Ovary (tissue), 10 donors: ENCODE measurements at places on chromosomes 11 and 22.

DNA sequence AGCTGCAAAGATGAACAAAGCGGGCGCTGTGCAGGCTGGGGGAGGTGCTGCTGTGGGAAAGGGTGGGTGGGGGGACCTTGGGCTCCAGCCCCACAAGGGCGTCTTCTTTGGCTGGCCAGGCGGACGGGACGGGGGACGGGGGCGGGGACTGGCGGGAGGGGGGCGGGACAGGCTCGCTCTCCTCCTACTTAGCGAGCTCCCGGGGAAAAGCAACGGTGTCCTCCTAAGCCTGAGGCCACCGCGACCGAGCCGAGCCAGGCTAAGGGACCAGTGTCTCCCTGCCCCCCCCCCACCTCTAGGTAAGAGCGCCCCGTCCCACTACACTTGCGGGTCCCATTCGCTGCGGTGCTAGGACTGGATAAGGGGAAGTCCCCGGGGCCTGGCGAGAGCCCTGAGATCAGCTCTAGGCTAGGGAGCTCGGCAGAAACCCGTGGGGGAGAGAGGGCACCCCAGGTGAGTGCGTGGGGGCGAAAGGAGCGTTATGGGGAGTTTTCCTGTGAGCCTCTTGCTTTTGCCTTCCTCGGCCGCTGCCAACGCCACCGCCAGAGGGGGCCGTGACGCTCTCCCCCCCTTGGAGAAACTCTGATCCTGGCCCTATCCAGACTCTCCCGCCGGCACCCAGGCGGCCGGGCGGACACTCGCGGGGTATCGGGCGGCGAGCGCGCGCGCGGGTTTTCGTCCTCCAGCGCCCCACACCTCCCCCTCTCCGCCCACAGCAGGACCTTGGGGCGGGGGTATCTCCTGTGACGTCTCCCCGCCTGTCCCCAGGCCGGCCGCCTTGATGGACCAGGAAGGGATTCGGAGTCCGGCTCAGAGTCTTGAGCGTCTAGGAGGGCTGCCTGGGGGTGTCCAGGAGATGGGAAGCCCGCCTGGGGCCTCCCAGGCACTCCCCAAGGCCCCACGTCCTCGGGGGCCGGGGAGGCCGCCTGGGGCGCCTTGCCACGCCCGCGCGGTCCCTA lies at the start of gene PHLDB1:
Gene PHLDB1 (plus strand): TSS at position 215 of the 959 bp plus-strand sequence. CDS start 6,222 bp downstream, outside the sequence.
- peak within 1 kb of the TSS; percentile 98 for H3K27ac ChIP-seq
- H3K4me3 ChIP-seq: peak within 1 kb of the TSS; percentile 76
- no peaks in the 10 kb centered on the region for H3K36me3 ChIP-seq
- peaks cover 16% of the 10 kb centered on the region for H3K4me1 ChIP-seq

GRCh38 chr22:36613958-36614357 lies 85.0 kb upstream of the EIF3D start:
- H3K27me3 ChIP-seq: no peaks in the 10 kb centered on the region
- H3K4me3 ChIP-seq: no peak overlapping the region
- peaks cover 3% of the 10 kb centered on the region for H3K4me1 ChIP-seq
- H3K36me3 ChIP-seq: no peaks in the 10 kb centered on the region
- no peak for DNase-seq

DNA sequence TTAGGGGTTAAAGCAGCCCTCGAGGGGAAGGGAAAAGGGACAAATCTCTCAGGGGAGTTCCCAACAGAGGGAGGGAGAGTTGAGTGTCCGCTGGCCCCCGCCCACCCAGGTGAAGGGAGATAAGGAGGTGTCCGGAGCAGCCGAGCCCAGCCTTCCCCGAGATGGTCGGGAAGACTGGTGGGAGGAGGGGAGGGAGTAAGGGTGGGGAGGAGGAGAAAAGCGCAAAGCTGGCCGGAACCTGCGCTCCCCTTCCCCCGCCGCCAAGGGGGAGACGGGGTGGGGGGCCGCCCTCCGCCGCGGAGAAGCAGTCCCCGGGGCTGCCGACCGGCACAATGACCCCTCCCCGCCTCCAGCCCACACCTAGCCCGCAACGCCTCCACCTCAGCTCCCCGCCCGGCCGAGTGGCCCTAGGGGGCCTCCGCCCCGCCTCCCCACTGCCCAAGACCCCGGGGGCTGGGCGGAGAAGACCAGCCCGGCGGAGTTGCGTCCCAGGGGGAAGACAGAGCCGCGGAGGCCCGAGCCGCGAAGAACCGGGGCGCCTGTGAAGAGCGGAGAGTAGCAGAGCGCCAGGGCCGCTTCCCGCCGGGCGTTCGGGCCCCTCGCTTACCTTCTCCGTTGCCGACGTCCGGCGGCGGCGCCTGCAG lies 479 bp downstream of the RSF1 start:
- H3K27me3 ChIP-seq: no peaks in the 10 kb centered on the region
- peaks cover 6% of the 10 kb centered on the region for H3K4me1 ChIP-seq

DNA sequence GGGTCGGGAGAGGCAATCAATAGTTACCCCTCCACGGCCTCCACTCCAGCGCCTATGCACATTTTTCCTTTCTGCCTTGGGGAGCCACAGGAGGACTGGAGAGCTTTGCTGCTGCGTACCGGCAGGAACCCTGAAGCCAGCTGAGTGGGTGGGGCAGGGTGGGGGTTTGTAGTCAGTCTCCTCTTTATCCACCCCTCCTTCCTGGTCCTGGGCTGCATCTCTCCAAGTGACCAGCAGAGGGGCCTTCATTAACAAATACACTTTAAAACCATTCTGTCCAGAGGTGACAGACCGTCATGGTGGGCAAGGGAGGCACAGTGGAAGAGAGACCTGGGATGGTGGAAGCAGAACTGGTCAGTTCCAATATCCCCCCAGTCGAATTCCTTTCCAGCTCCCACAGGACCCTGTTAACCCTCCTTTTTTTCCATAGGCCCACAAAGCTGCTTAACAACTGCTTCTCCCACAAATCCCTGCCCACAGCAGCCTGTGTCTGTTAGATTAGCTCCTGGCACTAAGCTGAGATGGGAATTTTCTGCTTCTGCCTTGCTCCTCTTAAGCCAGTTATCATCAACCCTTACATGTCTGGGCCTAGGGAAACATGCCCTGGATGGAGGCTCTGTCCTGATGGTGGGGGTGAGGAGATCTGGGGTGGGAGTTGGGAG lies 3.9 kb upstream of the ABCG4 start:
- H3K4me3 ChIP-seq: no peak overlapping the region
- no peaks in the 10 kb centered on the region for H3K36me3 ChIP-seq
- no peak for DNase-seq
- H3K27ac ChIP-seq: no peak overlapping the region
- peaks cover 6% of the 10 kb centered on the region for H3K4me1 ChIP-seq

DNA sequence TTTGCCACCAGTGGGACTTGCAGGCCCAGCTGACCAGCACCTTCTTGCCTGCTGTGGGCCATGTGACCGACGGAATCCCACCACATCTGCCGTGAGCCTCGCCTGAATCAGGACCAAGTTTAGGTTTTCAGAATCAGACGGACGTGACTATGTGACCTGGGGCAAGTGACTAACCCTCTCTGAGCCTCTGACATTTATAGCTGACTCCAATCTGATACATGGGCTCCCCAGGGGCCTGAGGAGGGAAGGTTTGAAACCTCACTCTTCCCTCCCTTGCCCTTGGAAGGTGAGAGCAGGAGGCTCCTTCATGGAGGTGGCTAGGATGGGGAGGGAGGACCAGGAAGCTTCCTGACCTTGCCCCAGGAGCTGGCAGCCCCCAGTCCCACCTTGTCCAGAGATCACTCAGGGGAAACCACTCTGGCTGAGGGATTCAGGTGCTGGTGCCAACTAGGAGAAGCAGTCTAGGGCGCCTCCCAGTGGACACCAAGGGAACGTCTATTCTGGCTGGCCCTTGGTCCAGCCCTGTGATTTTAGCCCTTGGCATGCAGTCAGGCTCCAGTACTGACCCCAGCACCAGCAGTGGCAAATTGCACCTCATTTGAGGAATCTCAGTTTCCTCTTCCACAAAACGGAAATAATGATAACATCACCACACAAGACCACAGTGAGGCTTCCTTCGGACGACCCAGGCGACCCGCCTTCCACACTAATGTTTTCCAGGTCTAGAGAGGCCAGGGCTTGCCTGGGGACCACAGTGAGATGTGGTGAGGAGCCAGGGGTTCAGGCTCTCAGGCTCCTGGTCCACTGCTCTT lies 47.2 kb upstream of the SYT7 start:
- peak; percentile 65 for DNase-seq
- no peak overlapping the region for H3K4me3 ChIP-seq
- H3K4me1 ChIP-seq: no peaks in the 10 kb centered on the region
- no peak overlapping the region for H3K27ac ChIP-seq

GRCh38 chr11:63870351-63871140 lies 31.6 kb downstream of the MARK2 start:
- H3K36me3 ChIP-seq: no peaks in the 10 kb centered on the region
- H3K27ac ChIP-seq: no peak overlapping the region
- no peak for DNase-seq
- H3K4me3 ChIP-seq: no peak overlapping the region

- no peaks in the 10 kb centered on the region for H3K27me3 ChIP-seq
- no peak overlapping the region for H3K4me3 ChIP-seq
- no peak for DNase-seq
Measured at GRCh38 chr22:30228509-30229359, 17.8 kb downstream of the LIF start.

- no peaks in the 10 kb centered on the region for H3K4me1 ChIP-seq
- DNase-seq: no peak
- no peaks in the 10 kb centered on the region for H3K36me3 ChIP-seq
- H3K27me3 ChIP-seq: no peaks in the 10 kb centered on the region
- no peak overlapping the region for H3K4me3 ChIP-seq
Measured at GRCh38 chr11:132343445-132344175, 973.2 kb downstream of the NTM start.

- no peaks in the 10 kb centered on the region for H3K4me1 ChIP-seq
- H3K27ac ChIP-seq: no peak overlapping the region
- H3K4me3 ChIP-seq: no peak overlapping the region
Measured at GRCh38 chr11:70111269-70112016, 33.3 kb downstream of the ANO1 start.

DNA sequence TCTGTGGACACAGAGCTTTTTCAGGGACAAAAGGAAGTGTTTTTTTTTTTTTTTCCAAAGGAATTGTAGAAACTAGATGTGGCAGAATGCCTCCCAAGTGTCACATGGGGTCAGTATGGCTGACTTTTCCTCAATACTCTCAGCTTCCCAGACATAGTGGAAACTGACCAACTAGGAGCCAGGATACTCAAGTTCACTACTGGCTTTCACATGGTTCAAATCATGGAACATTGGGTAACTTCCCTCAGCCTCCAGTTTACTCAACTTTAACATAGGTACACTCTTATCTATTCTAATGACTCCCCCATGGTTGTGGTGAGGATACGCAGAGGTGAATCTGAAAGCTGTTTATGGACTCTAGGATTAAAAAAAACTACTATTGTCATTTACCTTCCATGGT lies 1.4 kb downstream of the SLC5A1 start:
- H3K36me3 ChIP-seq: no peaks in the 10 kb centered on the region
- no peaks in the 10 kb centered on the region for H3K27me3 ChIP-seq
- no peak overlapping the region for H3K4me3 ChIP-seq
- no peak overlapping the region for H3K27ac ChIP-seq

DNA sequence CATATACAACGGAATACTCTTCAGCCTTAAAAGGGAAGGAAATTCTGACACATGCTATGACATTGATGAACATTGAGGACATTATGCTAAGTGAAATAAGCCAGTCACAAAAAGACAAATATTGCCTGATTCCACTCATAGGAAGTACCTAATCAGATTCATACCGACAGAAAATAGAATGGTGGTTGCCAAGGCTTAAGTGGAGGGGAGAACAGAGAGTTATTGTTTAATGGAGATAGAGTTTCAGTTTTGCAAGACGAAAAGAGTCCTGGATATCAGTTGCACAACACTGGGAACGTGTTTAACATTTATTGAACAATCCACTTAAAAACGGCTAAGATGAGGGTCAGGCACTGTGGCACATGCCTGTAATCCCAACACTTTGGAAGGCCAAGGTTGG lies 45.6 kb upstream of the HIPK3 start:
- H3K27ac ChIP-seq: no peak overlapping the region
- H3K36me3 ChIP-seq: no peaks in the 10 kb centered on the region
- no peaks in the 10 kb centered on the region for H3K4me1 ChIP-seq
- no peak overlapping the region for H3K4me3 ChIP-seq

- no peak overlapping the region for H3K27ac ChIP-seq
- no peak overlapping the region for H3K4me3 ChIP-seq
- H3K27me3 ChIP-seq: no peaks in the 10 kb centered on the region
- no peaks in the 10 kb centered on the region for H3K4me1 ChIP-seq
- no peaks in the 10 kb centered on the region for H3K36me3 ChIP-seq
Measured at GRCh38 chr22:49553076-49553475, 274.6 kb downstream of the BRD1 start.

- H3K27ac ChIP-seq: no peak overlapping the region
- H3K27me3 ChIP-seq: no peaks in the 10 kb centered on the region
- H3K4me1 ChIP-seq: no peaks in the 10 kb centered on the region
- H3K4me3 ChIP-seq: no peak overlapping the region
- no peak for DNase-seq
Measured at GRCh38 chr11:115462004-115462541, 42.1 kb downstream of the CADM1 start.

DNA sequence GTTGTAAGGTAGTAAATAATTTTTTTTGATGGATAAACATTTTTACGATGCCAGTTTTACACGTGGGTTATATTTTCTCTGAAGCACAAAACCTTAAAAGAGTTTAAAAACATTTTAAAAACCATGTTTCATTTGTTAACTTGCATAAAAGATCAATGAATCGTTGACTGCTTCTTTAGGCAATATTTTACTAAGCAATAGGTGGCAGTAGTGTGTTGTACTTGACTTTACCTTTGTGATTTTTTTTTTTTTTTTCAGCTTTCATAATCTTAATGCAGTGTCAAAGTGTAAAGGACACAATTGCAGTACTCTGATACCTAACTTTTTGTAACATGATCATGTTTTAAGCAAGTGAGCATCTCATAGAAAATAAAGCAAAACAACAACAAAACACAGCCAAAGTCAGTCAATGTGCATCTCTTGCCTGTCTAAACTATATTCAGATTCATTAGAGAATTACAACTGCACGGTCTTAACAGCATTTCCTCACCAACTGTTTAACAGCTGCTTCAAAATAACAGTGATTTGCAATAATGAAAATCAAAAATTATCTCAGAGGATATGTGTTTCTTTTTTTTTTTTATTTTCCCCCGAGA lies 27.7 kb downstream of the DNAJC24 start:
- H3K36me3 ChIP-seq: no peaks in the 10 kb centered on the region
- H3K4me1 ChIP-seq: no peaks in the 10 kb centered on the region
- no peak overlapping the region for H3K27ac ChIP-seq
- H3K4me3 ChIP-seq: no peak overlapping the region

- no peak overlapping the region for H3K27ac ChIP-seq
- no peaks in the 10 kb centered on the region for H3K36me3 ChIP-seq
- H3K4me1 ChIP-seq: no peaks in the 10 kb centered on the region
- H3K4me3 ChIP-seq: no peak overlapping the region
Measured at GRCh38 chr11:85347291-85347690, 279.9 kb downstream of the DLG2 start.

- peak; percentile 19 for DNase-seq
- H3K4me1 ChIP-seq: no peaks in the 10 kb centered on the region
- no peaks in the 10 kb centered on the region for H3K36me3 ChIP-seq
- no peak overlapping the region for H3K27ac ChIP-seq
Measured at GRCh38 chr11:295351-296170, 3.8 kb downstream of the IFITM5 start.

DNA sequence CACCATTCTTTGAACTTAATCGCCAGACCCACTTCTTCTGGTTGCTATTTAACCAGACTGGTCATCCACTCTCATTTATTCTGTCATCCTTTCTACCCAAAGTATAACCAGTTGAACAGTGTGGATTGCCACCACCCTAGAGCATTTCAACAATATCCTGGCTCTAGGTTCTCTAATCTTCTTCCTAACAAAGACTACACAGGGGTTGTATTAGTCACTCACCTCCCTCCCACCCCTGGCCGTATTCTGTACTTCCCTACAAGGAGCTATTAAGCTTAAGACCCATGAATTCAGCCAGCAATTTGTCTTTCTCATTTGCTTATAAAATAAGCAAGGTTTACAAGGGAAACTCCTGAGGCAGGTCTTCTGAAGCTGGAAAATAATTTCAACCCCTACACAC lies 46.9 kb upstream of the CEP126 start:
- H3K27ac ChIP-seq: no peak overlapping the region
- H3K27me3 ChIP-seq: no peaks in the 10 kb centered on the region
- H3K36me3 ChIP-seq: no peaks in the 10 kb centered on the region
- no peak overlapping the region for H3K4me3 ChIP-seq
- no peaks in the 10 kb centered on the region for H3K4me1 ChIP-seq
- DNase-seq: no peak
